Left ventricle myocardium inferior (tissue), 1 donor: ENCODE measurements at places on chromosomes 11 and 22. TPM values are rescaled to one million over a fixed set of nuclear protein-coding genes. Genes with fewer than 3 reads are reported as not detected.

- no peak for DNase-seq
Measured at GRCh38 chr11:78662811-78663210, 88.1 kb upstream of the NARS2 start.

- DNase-seq, result no peak
Measured at GRCh38 chr11:130441719-130442118, 6.7 kb upstream of the ADAMTS15 start.

DNA sequence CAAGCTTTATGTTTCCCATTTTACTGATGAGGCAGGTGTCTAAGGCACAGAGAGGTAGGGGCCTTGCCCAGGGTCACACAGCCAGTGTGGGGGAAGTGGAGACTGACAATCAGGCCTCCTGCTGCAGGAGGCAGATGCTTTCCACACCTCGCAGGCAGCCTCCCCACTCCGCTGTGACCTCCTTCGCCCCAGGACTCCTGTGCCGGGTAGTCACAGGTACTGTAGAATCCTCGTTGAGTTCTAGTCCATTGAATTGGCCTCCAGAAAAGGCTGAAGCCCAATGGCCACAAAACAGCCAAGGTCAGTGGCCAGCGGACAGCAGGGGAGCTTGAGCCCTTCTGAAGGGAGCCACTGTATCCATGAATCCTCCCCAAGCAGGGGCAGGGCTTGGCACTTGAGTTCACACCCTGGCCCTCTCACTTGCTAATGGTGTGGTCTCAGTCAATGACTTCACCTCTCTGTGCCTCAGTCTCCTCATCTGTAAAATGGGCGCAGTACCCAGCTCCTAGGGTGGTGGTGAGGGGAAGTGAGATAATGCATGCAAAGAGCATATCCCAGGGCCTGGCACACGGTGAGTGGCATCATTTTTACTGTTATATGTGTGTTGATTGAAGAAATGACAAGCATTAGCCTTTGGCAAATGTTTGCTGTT lies 1.1 kb upstream of the FXYD2 start:
- DNase-seq, result no peak

GRCh38 chr22:16953206-16954059 lies 54.6 kb downstream of the GAB4 start:
- DNase-seq, result no peak

GRCh38 chr11:68010090-68011041 lies at the start of gene ALDH3B1:
TSS of gene ALDH3B1 (plus strand) at chr11:68010327. CDS start at chr11:68015298, 4,971 bp downstream.
- peak; percentile 90 for DNase-seq

GRCh38 chr11:34640050-34640923 lies 19.4 kb downstream of the EHF start:
- DNase-seq, result no peak

DNA sequence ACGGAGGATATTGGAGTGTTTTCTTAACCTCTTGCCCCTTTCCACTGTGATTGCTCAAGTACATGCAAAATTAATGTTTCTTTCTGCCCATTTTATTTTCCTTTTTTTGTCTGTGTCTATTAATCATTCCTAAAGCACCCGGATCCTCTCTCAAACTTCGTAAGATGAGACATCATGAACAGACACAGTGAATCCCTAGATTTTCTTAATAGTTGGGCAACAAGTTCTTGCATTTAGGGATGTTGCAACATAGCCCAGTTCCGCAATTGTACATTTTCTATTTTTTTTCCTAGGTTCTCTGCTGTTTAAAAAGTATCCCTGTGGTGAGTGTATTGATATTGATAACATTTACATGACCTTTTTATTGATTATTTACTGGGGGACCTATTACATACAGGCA lies 2.9 kb downstream of the FAM111A start:
- no peak for DNase-seq

DNA sequence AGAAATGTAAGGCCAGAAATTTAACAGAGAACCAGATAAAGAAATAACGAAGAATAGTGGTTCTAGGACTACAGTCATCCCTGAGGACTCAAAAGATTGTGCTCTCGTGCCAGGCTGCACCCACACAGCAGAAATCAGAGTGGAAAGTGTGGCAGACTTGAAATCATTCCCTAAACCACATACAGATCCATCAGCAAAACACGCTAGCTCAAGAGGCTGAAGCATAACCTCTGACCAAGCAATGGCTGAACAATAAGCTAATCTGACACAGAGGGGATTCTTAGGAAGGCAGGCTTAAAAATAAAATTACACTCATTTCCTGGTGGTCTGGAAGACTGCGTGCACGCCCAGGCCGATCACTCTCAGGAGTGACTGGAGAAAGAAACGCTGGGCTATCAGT lies 19.0 kb downstream of the NCF4 start:
- no peak for DNase-seq

DNA sequence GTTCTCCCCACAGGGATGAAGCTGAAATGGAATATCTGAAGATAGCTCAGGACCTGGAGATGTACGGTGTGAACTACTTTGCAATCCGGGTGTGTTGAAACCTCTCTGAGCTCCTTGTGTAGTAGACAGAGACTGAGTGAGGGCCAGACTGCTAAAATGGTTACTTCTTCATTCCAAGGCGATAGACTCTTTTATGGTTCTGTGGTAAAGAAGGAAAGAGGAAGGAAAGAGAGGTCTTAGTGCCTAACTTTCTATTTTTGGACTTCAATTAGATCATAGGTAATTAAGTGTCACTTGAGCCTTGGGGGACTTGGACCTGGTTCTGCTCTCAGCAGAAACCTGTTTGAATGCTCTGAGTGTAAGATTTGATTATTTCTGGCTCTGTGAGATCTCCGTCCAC lies 54.7 kb downstream of the NF2 start:
- no peak for DNase-seq

The TESMIN gene
- total RNA-seq, result 0.52 TPM
